CD4-positive, alpha-beta T cell treated with Interleukin-15 for 4 hours (primary cell): ENCODE measurements at places on chromosomes 5 and 9.

- no peak for DNase-seq
These were observed 111.4 kb upstream of the FER start for GRCh38 chr5:108636135-108636853.

DNA sequence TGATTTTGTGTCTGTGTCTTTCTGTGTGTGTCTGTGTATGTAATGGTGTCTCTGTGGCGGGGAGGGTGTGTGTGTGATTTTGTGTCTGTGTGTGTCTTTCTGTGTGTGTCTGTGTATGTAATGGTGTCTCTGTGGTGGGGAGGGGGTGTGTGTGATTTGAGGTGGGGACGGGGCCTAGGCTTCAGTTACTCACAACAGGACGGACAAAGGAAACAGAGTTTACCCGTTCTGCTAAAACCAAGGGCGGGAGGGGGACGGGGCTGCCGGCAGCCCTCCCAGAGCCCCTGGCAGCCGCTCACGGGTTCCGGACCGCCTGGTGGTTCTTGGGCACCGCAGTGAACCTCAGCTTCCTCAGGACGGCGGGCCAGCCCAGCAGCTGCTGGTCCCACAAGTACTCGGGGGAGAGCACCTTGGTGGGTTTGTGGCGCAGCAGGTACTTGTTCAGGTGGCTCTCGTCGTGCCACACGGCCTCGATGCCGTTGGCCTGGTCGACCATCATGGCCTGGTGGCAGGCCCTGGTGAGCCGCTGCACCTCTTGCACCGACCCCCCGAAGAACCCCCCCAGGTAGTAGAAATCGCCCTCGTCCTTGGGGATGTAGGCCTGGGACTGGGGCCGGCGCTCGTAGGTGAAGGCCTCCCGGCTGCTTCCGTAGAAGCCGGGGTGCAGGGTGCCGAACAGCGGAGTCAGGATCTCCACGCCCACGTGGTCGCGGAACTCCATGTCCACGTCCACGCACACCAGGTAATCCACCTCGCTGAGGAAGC, 19.4 kb downstream of the ABO start:
- DNase-seq = no peak

DNA sequence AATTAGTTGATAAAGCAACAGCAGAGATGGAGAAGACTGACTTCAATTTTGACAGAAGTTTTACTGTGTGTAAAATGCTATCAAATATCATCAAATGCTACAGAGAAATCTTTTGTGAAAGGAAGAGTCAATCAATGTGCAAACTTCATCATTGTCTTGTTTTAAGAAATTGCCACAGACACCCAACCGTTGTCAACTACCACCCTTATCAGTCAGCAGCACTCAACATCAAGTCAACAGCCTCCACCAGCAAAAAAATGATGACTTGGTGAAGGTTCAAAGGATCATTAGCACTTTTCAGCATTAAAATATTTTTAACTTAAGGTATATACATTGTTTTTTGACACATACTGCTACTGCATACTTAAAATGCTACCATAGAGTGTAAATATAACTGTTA, 888.8 kb downstream of the CDH18 start:
- DNase-seq = no peak

- DNase-seq = no peak
These were observed 946.0 kb downstream of the NR2F1-AS1 start for GRCh38 chr5:92635001-92635461.

DNA sequence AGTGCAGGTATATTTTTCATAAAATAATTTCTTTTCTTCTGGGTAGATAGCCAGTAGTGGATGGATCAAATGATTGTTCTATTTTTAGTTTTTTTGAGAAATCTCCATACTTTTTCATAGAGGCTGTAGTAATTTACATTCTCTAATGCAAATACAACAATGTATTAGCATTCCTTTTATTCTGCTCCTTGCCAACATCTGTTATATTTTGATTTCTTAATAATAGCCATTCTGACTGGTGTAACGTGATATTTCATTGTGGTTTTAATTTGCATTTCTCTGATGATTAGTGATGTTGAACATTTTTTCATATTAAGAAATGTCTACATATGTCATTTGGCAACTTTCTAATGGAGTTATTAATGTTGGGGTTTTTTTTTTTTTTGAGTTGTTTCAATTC, 27.2 kb upstream of the SLC36A2 start:
- no peak for DNase-seq

GRCh38 chr5:58135571-58136335, 324.1 kb downstream of the PLK2 start:
- DNase-seq = no peak

GRCh38 chr5:31029925-31030324, 163.6 kb upstream of the CDH6 start:
- DNase-seq = no peak

DNA sequence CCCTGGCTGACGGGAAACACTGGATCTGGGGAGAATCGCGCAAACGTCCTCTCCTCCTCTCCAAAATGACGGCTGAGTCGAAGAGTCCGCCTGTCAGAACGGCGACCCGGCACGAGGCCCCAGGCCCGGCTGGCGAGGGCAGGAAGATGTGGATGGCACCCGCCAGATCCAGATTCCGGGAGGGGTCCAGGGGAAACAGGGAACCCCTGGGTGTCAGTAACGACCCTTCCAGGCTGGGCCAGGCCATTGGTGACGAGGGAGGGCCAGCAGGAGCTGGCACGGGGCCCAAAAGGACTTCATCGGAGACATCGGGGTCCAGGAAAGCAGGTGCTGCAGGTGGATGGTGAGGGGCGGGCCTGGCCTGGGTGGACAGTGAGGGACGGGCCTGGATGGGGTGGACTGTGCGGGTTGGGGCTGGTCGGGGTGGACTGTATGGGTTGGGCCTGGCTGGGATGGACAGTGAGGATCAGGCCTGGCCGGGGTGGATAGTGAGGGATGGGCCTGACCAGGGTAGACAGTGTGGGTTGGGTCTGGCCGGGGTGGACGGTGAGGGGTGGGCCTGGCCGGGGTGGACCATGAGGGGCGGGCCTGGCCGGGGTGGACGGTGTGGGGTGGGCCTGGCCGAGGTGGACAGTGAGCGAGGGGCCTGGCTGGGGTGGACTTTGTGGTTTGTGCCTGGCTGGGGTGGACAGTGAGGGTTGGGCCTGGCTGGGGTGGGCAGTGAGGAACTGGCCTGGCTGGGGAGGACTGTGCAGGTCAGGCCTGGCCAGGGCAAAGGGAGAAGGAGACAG, 14.0 kb downstream of the SLC6A3 start:
- no peak for DNase-seq

DNA sequence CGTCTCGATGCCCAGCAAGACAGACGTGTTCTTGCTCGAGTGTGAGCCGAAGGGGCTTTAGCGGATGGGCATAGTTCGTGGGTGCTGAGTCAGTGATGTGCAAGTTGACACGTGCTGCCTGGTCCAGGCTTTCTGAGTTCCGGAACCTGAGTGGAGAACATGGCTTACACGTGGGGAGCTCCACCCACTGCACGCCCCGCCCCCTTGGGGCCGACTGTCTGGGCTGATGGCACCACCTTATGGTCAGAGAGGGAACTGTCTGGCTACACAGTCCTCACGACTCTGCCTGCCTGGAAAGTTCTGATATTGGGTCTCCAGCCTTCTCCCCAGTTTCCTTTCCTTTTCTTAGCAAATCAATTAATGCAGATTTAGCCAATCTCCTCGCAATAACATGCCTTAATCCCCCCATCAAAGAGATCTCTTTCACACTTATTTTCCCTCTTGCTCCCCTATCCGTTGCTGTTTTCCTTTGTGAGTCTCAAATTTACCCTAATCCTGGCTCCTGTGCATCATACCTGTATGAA, 3.8 kb upstream of the STC2 start:
- peak; percentile 46 for DNase-seq

- DNase-seq = no peak
These were observed 364.1 kb upstream of the CCNH start for GRCh38 chr5:87776785-87777184.

- DNase-seq = no peak
These were observed 144.8 kb upstream of the PIK3R1 start for GRCh38 chr5:68070591-68071281.

- DNase-seq = no peak
These were observed 91.7 kb downstream of the HRH2 start for GRCh38 chr5:175749591-175749990.

GRCh38 chr9:16705111-16705604, 165.3 kb downstream of the BNC2 start:
- DNase-seq = no peak
